Brain (organoid and tissue), 16 donors: ENCODE measurements at places on chromosomes 3 and 15.

- DNase-seq, result peak; percentile 13
Observed at GRCh38 chr15:71713191-71713809, 97.1 kb upstream of the NR2E3 start.

- DNase-seq, result peak; percentile 76
Observed at GRCh38 chr15:59994526-59994887, 9.6 kb upstream of the FOXB1 start.

- DNase-seq, result no peak
Observed at GRCh38 chr15:35071106-35071505, 14.0 kb downstream of the NANOGP8 start.

- peak; percentile 29 for DNase-seq
Observed at GRCh38 chr3:129592381-129593131, 13.9 kb downstream of the PLXND1 start.

DNA sequence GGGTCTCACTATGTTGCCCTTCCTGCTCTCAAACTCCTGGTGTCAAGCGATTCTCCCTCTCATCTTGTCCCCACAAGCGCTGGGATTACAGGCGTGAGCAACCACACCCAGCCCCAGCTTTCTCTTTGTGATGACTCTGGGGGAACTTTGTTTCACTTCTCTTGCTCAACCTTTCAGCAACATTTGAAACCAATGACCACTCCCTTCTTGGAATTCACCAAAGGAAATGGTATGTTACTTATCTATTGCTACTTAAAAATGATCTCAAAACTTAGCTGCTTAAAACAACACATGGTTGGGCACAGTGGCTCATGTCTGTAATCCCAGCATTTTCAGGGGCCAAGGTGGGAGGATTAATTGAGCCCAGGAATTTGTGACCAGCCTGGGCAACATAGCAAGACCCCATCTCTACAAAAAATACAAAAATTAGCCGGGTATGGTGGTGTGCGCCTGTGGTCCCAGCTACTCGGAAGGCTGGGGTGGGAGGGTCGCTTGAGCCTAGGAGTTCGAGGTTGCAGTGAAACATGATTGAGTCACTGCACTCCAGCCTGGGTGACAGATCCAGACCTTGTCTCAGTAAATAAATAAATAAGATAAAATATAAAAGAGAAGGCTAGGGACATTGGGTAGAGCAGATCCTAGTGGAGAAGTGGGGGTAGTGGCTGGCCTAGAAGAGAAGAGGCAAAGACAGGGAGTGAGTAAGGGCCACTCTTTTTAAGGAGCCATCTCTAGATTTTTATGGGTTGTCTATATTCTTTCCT, 10.3 kb upstream of the COPG1 start:
- no peak for DNase-seq

DNA sequence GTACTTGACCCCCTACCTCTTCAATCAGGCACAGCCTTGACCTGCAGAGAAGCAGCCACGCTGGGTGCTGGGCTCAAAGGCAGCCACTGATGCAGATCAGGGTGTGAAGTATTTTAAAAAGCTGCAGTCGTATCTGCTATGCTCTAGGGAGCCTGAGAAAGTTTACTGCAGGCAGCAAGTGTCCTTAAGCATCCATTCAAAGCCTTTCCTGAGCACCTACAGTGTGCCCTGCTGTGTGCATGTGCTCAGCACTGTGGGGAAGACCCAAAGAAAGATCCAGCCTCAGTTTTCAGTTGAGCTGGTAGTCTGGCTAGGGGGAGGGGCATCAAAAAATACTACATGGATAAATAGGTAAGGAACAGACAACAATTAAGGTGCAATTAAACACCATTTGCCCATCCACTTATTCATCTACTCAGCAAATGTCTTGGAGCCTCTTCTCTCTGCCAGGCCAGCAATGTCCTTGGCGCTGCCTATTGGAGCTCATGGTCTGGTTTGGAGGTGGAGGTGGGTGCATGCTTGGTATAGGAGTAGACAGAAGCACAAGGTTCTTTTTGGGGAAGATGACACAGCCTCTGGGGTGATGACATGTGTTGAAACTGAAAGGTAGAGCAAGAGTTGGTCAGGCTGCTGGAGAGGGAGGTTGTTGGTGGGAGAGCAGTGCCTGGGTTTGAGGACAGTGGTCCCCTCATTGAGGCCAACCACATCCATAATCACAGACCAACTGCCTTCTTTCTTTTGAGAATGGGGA, 85.9 kb upstream of the PRR23C start:
- DNase-seq, result no peak

DNA sequence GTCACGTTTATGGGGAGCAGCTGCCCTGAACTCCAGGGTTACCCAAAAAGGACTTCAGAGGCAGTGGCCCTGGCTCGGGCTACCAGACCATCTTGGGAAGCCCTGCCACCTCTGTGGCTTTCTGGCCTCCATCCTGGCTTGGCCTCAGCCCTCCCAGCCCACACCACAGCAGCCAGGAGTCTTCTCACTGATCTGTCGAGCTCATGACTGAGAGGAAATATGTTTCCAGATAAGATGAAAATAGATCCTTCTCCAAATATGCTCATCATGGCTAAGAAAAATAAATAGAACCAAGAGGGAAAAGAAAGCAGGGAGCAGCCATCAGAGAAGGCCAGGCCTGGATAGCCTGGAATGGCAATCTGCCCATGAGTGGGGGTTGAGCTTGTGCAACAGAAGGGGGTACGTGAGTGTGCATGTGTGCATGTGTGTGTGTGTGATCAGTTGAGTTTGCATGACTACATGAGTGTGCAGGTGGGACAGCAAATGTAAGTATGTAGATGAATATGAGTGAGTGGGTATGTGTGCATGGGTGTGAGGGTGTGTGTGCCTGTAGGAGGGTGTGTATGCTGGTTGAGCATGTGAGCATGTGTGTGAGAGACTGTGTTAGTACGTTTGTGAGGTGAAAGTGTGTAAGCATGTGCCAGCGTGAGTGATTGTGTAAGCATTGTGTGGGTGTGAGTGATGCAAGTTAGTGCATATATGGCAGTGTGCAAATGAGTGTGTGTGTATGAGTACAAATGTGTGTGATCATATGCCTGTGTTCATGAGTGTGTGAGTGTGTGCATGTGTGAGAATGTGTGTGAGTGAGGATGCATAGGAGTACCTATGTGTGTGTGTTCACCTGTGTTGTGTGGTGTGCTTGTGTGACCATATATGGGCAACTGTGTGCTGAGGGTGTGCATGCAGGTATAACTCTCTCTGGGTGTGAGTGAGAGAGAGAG, 9.9 kb upstream of the RFT1 start:
- no peak for DNase-seq

DNA sequence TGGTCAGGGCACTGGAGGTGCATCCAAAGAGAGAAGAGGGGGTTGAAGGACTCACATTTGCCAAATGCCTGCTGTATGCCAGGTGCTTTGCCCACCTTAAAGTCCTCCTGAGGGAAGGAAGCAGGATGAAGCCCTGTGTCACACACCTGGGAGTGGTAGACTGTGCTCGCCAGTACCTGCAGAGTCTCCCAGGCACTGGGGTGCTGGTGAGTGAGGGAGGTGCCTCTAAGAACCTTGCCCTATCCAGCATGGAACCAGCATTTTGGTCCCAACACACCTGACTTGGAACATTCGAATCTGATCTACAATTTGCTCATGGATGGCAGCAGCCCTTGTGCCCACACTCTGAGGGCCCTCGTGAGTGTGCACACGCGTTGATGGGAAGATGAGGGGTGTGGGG, 76.7 kb downstream of the SEC22A start:
- no peak for DNase-seq

- no peak for DNase-seq
Observed at GRCh38 chr15:72173401-72173800, 24.2 kb downstream of the GRAMD2A start.

DNA sequence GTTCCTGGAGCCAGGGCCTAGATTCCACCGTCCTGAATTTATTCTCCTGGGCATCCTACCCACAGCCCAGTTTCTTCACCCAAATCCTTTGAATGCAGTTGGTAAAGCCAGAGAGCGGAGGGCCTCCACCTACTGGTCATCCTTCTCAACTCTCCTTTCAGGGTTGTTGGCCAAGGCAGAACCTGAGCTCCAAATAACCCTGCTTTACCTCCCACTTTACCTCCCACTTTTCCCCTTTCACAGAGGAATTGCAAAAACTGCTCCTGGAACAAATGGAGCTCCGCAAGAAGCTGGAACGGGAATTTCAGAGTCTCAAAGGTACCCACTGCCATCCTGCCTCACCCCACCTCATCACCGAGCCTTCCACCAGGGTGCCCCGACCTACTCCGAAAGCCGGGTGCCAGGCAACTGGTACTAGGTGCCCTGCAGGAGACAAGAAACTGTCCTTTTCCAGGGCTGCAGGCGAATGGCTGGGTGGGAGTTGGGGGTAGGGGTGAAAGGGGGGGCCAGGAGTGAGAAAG, 6.8 kb downstream of the SKOR1 start:
- DNase-seq, result peak; percentile 68

GRCh38 chr3:69510481-69511030, 124.7 kb upstream of the FRMD4B start:
- DNase-seq, result no peak

GRCh38 chr3:176787506-176787905, 409.8 kb downstream of the TBL1XR1 start:
- DNase-seq, result no peak

GRCh38 chr3:64995857-64996551, 308.2 kb upstream of the ADAMTS9 start:
- DNase-seq, result no peak

GRCh38 chr15:48834756-48835155, 23.9 kb upstream of the CEP152 start:
- DNase-seq, result no peak

- peak; percentile 27 for DNase-seq
Observed at GRCh38 chr15:34760909-34761308, 6.1 kb upstream of the GJD2 start.

- peak; percentile 55 for DNase-seq
Observed at GRCh38 chr3:41200669-41201021, 1.3 kb downstream of the CTNNB1 start.

DNA sequence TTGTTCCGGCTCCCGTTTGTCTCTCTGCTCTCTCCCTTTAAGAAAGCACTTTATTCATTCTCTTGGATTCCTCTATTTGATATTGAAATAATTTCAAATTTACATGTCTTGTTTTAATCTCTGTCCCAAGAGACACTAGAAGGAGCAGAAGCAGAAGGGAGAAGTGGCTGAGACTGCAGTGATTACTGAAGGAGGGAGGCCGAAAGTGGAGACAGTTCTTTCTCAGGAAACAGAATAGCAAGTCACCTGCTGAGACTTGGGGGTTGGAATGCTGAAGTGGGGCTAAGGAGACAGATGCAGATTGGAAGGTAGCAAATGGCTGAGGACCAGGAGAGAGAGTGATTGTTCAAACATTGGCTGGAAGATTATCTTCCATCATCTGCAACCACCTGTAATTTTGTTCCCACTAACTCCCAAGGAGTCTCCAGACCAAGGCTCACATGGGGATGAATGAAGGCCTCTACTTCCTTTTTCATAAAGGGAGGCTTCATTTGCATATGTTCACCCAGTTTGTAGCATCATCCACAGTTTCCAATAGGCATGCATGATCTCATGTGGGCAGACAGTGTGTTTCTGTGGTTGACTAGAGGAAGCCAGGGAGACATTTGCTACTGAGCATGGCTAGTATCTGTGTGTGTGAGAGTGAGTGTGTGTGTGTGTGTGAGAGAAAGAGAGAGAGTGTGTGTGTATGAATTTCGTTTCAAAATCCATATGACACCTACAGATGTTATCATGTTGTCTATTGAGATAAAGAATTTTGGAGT, 24.0 kb downstream of the LTF start:
- DNase-seq, result peak; percentile 77

DNA sequence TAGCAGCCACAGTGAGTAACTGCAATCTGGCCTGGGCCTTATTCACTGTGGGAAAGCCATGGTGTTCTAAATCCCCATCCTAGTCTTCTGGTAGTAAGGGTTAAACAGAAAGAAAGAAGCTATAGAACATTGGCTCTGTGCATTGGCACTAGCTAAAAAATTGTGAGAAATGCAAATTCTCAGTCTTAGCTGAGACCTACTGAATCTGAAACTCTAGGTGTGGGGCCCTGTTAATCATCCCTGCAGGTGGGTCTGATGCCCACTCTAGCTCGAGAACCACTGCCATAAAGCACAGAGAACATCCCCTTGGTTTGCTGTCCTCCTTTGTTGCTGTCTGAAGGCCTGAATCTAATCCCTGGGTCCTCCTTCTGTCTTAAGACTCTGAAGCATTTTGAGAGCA, 59.3 kb downstream of the MEIS2 start:
- DNase-seq, result no peak

- DNase-seq, result peak; percentile 71
Observed at GRCh38 chr3:146218880-146219866, 31.7 kb downstream of the PLSCR4 start.

DNA sequence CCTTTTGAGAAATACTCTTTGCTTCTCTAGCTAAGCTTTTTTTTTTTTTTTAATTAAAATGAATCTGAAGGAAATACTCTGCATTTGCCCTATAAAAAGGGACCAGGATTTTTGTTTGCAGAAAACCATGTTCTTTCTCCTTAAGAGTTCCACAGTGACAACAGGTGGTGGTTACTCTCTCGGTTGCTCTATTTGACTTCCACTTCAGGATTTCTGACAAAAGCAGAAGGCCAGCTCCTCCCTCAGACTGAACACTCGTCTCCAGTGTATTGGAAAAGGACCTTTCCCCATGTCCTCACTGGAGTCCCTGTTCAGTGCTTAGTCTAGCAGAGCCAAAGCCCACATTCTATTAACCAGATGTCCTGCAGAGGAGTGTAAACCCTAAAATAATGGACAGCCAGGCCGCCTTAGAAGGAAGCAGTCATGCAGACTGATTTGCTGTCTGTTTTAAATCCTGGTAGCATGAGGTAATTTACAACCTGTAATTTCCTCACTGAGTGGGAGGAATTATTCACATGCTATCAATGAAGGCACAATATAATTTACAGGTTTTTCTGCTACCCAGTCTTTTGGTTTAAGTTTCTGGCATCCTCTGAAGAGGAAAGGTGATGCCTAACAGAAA, 599.3 kb downstream of the PYDC2 start:
- DNase-seq, result peak; percentile 32

DNA sequence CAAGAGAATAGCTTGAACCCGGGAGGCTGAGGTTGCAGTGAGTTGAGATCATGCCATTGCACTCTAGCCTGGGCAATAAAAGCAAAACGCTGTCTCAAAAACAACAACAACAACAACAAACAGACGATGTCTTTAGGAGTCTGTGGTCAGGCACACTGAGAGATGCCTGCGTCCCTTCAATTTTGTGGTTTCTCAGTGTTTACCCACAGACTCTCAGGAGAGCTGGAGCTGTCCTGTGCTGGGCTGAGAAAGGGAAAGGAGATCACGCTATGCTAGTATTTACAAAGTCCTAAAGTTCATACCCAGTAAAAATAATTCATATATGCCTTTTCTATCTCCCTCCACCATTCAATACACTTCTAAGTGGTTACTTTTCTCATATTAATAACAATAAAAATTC, 6.3 kb downstream of the LAMP3 start:
- DNase-seq, result no peak

- no peak for DNase-seq
Observed at GRCh38 chr3:109640146-109640652, 302.9 kb upstream of the DPPA4 start.

GRCh38 chr3:45923755-45924154, 19.5 kb upstream of the CXCR6 start:
- no peak for DNase-seq

GRCh38 chr15:22960126-22960525, 20.0 kb downstream of the CYFIP1 start:
- no peak for DNase-seq
